ENCODE measurements at places on chromosomes 5 and 9.

- DNase-seq, result peak; percentile 62
Observed at GRCh38 chr5:119435436-119436132, 16.7 kb upstream of the HSD17B4 start.

GRCh38 chr5:172904643-172905345 lies 54.4 kb upstream of the RPL26L1 start:
- DNase-seq, result no peak

GRCh38 chr5:158308429-158309025 lies 449.6 kb upstream of the CLINT1 start:
- no peak for DNase-seq

- no peak for DNase-seq
Observed at GRCh38 chr5:86360801-86361200, 256.9 kb upstream of the COX7C start.

DNA sequence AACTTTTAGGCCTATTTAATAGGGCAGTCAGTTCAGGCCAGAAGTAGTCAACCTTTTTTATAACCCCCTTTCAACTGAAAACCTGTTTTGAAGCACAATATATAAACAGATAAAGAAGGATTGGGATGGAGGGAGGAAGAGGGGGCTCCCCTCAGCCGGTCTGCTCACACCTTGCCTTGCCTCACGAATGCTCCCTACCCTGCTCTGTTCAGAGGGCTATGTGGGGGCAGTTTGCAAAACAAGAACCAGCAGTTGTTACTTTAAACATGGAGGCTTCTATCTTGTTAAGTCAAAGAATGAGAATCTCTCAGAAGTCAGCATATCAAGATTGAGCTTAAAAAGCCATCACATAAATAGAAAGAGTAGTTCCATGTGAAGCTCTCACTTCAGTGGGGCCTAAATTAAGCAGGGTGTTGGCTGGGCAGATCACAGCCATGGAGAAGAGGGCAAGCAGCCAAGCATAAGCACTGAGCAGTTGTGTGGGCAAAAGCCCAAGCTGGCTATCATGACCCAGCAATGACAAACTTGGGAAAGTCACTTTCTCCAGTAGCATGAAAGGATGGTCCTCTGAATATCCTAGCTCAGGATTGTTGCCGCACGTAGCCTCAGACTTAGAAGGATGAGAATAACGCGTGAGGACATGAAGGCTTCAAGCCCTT lies 70.6 kb downstream of the ALDH1A1 start:
- no peak for DNase-seq

- DNase-seq, result no peak
Observed at GRCh38 chr9:125902214-125902613, 155.0 kb downstream of the PBX3 start.

DNA sequence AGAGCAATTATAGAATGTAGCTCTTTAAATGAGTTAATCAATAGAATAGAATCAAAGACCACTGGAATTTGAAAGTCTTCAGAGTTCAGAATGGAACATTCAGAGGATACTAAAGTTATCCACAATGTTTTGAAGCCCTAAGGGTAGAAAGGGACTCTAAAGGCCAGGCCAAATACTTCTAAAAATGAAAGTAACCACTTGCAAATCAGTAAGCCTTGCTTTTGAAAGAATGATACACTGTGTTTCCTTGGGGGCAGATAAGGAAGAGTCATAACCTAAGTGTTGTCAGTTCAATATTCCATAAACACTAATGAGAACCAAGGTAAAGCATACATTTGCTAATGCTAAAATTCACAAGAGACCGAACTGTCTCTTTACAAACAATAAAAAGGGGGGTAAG lies 813.5 kb downstream of the PTPRD start:
- DNase-seq, result no peak

GRCh38 chr5:175123542-175123941 lies 320.4 kb downstream of the DRD1 start:
- DNase-seq, result no peak

GRCh38 chr5:130939059-130939458 lies 226.0 kb downstream of the HINT1 start:
- no peak for DNase-seq

DNA sequence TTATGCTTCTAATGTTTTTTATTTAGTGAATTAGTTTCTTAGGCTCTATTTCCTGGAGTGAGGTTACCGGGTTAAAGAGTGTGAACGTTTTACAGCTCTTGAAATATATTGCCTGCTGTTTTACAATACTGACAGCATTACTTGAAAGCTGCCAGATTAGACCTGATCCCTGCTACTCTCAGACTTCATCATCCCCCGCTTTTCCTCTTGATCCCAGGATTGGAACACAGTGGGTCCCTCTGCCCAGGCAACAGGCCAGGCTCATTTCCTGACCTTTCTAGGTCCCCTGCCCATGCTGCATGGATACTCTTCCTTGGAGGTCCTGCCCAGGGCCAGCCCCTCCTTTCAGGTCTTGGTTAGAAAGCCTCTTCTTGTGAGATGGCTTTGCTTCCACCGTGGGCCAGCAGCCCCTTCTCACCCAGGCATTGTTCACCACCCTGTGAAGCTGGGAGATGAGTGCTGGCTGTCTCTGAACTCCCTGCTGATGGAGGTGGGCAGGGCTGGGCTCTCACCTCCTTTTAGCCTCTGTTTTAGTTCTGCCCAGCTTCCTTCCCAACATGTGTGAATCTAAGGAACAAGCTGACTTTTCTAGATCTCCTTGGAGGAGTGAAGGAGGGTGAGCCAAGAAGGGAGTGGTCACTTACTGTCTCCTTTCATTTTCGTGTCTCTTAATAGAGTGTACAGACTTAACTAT lies 15.5 kb upstream of the FAM120AOS start:
- no peak for DNase-seq

DNA sequence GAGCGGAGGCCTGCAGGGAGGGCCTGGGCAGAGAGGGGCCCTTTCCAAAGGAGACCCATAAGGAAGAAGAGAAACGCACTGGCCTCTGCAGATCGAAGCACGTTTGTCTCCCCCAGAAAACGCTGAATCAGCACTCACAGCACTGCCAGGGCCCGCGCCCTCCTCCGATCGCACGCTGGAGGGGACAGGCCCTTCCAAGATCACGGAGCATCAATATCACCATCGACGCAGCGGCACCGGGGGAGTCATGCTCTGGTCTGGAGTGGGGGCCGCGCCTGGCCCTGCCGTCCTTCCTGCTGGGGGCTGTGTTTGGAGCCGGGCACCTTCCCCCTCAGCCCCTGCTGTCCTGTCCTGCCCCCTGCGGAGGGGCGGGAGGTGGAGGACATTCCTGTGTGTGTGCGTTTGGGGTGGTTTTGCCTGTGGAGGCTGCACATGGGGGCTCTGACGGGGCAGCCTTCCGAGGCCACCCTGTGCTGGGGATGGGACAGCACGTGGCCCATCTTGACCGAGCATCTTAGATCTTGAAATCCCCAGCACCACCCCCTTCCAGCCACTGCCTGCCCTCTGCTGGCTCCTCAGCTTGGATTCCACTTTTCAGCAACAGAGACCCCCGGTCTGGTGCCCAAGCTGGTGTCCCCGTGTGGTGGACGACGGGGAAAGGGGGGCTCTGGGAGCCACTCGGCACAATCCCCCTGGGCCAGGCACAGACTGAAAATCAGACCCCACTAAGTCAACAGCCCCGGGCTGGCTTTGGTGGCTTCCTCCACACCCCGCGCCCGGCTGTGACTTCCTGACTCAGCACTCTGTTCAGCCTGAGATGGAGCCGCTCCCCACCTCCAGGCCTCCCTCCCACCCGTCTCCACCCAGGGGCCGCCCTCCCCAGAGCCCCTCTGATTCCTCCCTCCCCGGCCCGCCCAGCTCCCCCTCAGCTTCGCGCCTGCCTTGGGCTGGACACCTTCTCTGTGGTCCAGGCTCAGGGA lies 8.3 kb downstream of the TMEM250 start:
- DNase-seq, result peak; percentile 65

DNA sequence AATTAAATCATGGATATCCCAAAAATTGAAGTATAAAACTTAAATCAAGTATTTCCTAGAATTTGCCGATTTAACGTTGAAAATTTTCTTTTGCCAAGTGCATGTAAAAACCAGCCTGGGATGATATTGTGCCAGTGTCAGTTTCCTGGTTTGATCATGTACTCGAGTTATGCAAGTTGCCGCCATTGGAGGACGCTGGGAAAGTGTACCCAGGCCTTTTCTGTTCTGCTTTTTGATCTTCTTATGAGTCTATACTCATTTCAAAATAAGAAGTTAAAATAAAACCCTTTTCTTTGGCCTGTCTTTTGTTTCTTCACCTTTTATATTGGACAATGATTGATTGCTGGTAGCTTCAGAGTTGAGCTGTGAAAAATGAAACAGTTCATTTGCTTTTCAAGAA lies 93.1 kb upstream of the NFIL3 start:
- no peak for DNase-seq

DNA sequence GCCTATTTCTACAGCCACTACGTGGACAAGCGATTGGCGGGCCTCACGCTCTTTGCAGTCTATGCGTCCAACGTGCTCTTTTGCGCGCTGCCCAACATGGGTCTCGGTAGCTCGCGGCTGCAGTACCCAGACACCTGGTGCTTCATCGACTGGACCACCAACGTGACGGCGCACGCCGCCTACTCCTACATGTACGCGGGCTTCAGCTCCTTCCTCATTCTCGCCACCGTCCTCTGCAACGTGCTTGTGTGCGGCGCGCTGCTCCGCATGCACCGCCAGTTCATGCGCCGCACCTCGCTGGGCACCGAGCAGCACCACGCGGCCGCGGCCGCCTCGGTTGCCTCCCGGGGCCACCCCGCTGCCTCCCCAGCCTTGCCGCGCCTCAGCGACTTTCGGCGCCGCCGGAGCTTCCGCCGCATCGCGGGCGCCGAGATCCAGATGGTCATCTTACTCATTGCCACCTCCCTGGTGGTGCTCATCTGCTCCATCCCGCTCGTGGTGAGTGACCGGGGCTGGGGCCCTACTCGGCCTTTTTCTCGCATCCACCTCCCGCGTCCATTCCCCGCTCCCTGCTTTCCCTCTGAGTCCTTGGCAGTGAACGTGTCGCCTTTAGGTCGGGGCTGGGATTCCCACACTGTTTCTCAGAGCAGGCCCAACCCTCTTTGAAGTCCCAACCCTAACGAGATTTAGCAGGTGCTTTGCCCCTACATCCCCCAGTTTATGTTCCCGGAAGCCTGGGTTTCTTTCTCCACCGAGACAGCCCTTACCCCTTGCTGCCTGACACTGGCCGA lies 1.8 kb downstream of the PTGER4 start:
- DNase-seq, result no peak

GRCh38 chr5:78801413-78801812 lies 152.8 kb upstream of the LHFPL2 start:
- no peak for DNase-seq

GRCh38 chr5:31492869-31493268 lies 39.0 kb downstream of the DROSHA start:
- no peak for DNase-seq

DNA sequence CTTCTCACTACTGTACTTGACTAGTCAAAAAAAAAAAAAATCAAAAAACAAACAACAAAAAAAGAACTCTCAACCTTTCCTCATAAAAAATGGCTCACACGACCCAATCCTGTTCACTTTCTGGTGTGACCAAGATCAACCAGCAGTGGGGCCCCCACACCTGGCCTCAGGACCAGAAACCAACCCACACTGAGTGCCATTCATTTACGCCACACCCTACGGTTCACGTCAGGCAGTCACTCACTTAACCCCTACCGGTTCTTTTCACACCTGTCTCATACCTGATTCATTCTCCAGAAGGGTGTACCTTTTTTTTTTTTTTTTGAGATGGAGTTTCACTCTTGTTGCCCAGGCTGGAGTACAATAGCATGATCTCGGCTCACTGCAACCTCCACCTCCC lies 5.7 kb downstream of the SUSD1 start:
- DNase-seq, result no peak

GRCh38 chr5:178532666-178533065 lies 57.5 kb downstream of the COL23A1 start:
- no peak for DNase-seq
